Testis (tissue), 5 donors: ENCODE measurements at places on chromosomes 5 and 9. TPM values are rescaled to one million over a fixed set of nuclear protein-coding genes. Genes with fewer than 3 reads are reported as not detected.

Gene PPP1R26
- total RNA-seq = 38.8 TPM

DNA sequence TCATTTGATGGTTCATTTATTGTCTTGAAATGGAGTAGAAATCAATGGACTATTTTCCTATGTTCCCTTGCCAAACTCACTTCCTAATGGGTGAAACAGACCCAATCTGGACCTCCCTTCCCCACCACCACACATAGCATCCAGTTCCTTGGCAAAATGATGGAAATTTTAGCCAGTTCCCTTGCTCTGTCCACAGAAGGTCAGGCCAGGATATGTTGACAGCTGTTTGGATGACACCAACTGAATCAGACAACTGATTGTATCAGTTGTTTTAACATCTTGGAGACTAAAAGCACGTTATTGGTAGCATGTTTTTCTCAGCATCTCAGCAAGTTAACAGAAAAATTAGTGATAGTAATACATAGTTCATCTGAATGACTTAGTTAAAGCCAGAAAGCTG is 534.8 kb downstream of the PSAT1 start:
- no peak for DNase-seq

GRCh38 chr5:35306716-35307365 is 76.6 kb upstream of the PRLR start:
- no peak for DNase-seq

GRCh38 chr5:16913187-16914107 is 22.6 kb downstream of the MYO10 start:
- DNase-seq = no peak

- DNase-seq = peak; percentile 33
These were observed 114.6 kb downstream of the FAM170A start for GRCh38 chr5:119743927-119744326.

DNA sequence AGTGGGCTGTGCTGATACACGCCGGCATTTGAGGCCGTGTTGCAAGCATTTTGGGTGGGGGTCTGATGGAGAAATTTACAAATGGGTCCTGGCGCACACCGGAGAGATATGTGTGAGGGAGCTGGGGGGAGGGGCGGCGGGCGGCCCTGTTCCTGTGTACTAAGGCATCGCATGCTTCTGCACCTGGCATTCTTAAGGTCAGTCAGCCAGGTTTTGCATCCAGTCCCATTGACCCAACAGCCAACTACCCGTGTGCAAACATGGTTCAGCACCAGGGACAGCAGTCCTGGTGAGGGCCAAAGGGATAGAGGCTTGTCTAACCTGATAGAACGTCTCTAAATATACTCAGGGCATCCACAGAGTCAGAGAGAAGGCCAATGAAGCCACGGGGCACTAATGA is 839 bp downstream of the GABRG2 start:
- peak; percentile 64 for DNase-seq

DNA sequence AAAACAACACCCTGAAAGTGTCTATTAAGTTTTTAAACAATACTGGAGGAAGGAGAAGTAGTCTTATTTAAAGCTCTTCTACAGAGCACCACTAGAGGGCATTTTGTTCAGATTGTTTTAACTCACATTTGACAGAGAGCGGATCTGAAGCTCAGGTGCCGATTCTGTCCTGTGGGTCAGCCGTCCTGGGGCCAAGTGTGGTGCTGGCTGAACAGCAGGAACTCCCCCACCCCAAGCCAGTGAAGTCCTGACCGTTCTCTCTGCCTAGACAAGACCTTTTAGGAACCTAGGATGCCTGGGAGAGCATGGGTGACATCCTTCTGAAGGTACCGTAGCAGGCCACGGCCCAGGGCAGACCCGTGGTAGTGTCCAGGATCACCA is 3.9 kb downstream of the EXOC3 start:
- DNase-seq = peak; percentile 11

Gene SREK1
- 139 TPM for total RNA-seq

DNA sequence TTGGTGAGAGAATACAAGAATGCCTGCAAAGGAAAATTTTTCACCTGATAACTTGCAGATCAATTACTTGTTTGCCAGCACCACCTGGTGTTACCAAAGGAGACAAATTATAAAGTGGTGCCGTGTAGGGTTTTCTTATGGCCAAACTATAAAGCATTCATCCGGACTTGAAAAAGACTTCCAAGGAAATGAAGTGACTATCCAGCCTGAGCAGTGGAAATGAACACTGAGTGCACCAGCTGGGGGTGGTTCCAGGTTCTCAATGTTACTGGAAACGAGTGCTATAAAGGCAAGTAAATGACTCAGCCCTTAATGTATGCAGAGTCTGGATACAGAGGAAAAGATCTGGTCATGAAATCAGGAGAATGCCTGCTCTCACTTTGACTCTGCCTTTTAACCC is 113.1 kb downstream of the DNAH5 start:
- no peak for DNase-seq

Gene POU5F2
- total RNA-seq = 6.5 TPM

Gene MYO10
- total RNA-seq = 102 TPM

DNA sequence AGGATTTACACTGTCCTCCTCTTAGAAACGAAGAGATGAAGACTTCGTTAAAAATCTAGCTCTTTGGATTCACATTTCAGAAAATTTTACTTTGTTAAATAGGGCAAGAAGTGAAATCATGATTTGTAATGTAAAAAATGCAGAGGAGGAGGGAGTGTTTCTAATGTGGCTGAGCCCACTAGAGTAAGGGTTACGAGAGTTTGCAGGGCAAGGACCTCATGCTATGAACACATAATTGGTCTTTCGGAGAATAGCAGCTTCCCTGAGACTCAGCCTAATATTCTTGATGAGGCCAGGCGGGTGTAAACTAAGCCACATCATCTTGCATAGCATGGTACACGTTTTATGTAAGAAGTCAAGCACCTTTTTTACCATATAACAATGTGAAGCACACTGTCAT is 191.0 kb upstream of the ADAMTS16 start:
- no peak for DNase-seq

DNA sequence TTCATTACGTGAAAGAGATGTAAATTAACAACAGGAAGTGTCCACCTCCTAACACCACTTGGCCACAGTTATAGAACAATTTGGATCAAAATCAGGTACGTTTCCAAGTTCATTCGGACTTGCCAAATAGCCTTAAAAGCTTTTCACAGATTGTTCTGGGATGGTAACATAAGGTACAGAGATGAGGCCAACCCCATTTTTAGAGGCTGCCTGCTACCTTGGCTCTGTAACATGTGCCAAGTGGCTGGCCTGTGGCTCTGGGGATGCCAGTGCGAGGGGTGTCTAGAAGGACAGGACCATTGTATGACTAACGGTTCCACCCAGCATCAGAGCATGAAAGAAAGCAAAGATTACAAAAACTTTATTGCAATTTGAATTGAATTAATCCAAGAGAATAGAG is 91.0 kb downstream of the LHFPL2 start:
- DNase-seq = no peak
